ENCODE measurements at places on chromosomes 4 and X.

DNA sequence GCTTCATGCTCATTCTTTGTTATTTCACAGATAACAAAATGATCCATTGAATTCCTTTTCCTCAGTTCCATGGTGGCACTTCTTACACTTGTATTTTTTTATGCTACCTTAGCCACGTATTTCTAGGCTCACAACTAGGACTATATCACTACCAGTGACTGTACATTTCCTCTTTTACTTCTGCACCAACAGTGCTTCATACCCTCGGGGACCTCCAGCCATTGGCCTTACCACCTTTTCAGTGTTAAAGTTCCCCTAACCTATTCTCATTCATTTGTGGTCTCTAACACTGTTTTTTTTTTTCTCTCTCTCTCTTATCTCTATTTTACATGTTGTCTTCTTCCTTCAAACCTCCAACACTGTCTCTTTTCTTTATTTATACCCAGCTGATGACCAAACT, 315.9 kb downstream of the ANK2 start:
- DNase-seq = no peak

DNA sequence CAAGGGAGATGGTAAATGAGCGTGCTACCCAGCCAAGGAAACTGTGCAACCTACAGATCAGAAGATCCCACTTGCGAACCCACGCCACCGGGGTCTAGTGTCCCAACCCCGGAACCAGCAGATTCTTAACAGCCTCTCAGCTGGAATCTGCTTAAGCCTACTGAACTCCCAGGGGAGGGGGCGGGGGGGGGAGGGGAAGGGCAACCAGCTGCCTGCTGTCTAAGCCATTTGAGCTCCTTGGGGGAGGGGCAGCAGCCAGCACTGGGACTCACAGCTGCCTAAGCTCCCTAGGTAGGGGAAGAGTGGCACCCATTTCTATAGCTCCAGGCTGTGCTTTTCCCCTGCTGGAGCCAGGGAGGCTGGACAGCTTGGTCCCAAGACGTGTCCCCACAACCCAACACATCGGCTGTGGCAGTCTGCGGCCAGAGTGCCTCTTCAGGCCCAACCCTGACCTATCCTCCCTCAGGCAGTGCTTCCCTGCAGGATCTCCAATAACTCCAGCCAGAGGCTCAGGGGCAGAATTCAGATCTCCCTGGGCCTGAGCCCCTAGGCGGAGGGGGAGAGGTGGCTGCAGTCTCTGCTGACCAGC, 289.2 kb downstream of the LDB2 start:
- no peak for DNase-seq

DNA sequence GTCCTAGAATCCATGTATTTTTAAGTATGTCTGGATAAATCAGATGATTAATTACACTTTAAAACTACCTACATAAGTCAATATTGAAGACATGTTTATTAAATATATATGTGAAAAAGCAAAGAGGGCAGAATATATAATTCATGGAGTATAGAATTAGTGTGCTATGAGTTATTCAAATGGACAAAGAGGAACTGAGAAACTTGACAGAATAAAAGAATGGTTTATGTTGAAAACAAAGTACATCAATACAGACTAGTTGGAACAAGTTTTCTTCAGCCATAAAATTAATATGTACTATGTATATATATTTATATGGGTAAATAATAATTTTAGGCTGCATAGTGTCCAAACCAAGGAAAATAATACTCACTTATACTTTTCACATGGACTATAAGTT, 173.5 kb downstream of the NPFFR2 start:
- DNase-seq = no peak

DNA sequence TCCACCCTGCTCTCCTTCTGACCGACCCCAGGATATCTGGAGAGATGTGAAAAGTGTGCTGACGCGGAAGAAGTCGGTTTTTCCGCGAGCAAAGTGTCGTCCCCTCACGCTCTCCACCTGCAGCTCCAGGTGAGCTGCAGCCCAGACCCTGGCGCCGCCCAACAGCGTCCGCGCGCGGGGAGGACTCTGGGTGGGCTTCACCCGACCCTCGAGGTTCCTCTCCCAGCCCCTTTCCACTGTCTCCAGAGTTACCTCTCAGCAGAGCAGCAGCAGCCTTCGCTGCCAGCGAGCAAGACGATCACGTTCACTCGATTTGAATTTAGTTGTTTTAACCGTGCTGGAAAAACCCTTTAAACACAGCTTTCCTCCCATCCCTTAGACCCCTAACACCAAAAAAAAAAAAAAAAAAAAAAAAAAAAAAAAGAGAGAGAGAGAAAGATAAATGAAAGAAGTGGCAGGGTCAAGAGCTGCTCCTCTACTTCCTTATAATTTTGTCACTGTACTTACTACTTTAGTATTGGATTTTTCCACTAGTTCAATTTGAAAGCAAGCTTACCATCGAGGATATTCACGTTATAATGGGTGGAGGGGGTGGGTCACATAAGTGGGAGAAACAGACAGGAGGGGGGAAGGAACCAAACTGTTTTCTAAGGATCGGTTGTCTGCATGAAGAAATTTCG, 758 bp upstream of the NR3C2 start:
- no peak for DNase-seq

DNA sequence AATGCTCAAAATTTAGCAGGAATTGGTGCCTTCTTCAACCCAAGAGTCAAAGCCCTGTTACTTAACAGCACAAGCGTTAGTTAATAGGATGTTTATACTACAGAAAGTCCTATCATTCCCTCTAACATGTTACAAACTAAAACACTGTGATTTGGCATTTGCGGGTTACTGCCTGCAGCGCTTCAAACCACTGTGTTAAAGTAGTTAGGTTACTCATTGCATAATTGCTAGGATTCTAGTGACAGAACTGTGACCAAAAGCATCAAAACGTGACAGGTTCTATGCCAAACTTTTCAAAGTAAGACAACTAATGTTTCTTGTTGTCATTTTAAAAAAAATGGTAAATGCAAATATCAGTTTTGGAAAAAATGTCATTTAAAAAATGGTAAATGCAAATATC, 442.8 kb upstream of the ZFP42 start:
- DNase-seq = no peak

- no peak for DNase-seq
These were observed 121.5 kb downstream of the ANK2 start for GRCh38 chr4:113170805-113171468.

DNA sequence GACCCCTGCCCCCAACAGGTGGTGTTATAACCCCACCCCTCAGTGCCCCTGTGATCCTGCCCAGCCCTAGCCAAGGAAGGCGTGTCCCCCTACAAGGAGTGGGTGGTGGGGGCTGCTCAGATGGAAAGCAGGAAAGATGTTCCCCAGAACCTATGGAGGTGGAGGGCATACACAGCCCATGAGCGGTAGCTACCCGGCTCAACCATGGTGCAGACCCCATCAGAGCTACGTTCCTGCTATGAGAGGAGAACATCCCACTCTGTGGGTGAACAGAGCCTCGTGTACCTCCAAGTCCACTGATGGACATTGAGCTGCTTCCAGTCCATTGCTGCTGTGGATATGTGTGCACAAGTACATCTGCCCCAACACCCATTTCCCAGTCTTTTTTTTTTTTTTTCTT, 71.1 kb downstream of the SHOX start:
- DNase-seq = no peak

- no peak for DNase-seq
These were observed 29.6 kb downstream of the TRIML1 start for GRCh38 chr4:188168726-188169373.

GRCh38 chr4:61442936-61443335, 242.8 kb downstream of the ADGRL3 start:
- DNase-seq = no peak

- no peak for DNase-seq
These were observed 131.3 kb downstream of the GUCY2F start for GRCh38 chrX:109350551-109350950.

- DNase-seq = no peak
These were observed 7.7 kb upstream of the ASB9 start for GRCh38 chrX:15277604-15278003.

- no peak for DNase-seq
These were observed 12.7 kb downstream of the TKTL1 start for GRCh38 chrX:154308108-154308946.

- DNase-seq = no peak
These were observed 644.1 kb upstream of the TENM3 start for GRCh38 chr4:181599134-181599533.

DNA sequence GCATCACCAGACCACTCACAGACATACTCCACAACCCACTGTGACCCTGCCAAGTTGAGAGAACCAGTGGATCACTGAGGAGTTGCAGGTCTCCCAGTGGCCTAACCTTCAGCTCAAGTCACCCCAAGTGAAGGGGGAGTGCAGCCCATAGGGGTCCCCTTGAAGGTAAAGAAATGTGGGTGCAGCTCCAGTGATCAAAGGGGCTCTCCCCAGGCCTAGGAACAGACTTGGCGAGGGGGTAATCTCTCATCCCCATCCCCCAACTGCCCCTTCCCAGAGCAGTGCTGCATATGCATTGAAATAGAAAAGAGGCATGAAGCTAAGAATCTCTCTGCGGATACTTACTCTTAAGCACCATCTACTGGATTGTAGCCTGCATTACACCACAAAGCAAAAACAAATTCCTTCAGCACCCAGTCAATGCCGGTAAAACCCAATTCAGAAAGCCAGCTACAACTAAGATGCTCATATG, 27.0 kb downstream of the MAGEE1 start:
- no peak for DNase-seq

GRCh38 chr4:142278663-142279062, 567.4 kb downstream of the INPP4B start:
- DNase-seq = no peak

DNA sequence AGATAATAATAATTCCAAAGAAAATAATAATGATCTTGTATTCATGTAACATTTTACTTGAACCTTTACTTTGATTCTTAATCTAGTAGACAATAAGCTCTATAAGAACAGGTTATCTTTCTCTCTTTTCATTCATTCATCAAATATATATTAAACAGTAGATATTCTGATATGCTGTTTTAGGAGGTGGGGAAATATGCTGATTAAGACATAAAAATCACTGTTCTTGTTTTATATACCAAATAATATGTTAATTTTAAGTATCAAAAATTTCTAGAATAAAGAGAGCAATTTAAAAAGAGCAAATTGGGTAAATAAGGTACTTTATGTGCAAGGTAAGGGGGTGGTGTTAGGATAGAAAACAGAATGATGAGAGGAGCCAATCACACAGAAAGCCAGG, 401.9 kb downstream of the PDHA2 start:
- no peak for DNase-seq

DNA sequence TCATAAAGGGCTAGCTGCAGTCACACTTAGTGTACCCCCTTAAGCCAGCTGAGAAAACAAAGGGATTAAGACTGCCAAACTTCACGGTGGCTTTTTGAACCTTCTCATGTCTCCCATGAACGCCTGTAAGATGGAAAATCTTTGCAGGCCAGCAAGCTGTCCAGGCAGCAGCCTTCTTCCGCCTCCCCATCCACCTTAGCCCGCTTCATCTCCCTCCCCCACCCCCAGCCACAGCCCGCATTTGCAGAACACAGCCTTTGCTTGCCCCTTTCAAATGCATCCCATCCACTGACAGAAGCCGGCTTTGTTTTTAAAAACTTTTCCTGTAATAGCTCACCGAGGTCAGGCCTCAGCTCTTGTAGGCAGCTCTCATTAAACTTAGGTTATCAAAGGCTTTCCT, 113.8 kb upstream of the FAM9B start:
- no peak for DNase-seq

GRCh38 chrX:130081421-130082045, 28.8 kb downstream of the ELF4 start:
- no peak for DNase-seq

GRCh38 chr4:45985038-45985437, 138.8 kb downstream of the GABRG1 start:
- no peak for DNase-seq

GRCh38 chr4:153260553-153261300, 56.5 kb downstream of the TRIM2 start:
- DNase-seq = no peak

DNA sequence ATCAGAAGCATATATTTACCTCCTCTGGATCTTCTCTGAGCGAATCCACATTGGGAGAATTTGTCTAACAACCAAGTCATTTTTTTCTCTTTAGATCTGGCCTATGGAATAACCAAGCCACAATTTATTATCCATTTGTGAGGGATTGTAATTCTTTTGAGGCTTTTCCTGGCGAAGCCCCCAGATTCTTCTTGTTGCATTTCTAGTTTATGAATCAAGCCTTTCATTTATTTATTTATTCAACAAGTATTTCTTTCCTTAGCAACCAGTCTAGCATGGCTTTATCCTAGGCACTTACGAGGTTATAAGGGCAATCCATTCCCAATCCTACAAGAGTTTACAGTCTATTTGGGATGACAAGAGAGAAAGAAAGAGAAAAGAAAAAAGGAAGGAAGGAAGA, 18.4 kb upstream of the FNIP2 start:
- DNase-seq = no peak

GRCh38 chr4:139278912-139279759, 889 bp downstream of the MGARP start:
- DNase-seq = no peak

- no peak for DNase-seq
These were observed 5.1 kb downstream of the MXD4 start for GRCh38 chr4:2256781-2257191.

DNA sequence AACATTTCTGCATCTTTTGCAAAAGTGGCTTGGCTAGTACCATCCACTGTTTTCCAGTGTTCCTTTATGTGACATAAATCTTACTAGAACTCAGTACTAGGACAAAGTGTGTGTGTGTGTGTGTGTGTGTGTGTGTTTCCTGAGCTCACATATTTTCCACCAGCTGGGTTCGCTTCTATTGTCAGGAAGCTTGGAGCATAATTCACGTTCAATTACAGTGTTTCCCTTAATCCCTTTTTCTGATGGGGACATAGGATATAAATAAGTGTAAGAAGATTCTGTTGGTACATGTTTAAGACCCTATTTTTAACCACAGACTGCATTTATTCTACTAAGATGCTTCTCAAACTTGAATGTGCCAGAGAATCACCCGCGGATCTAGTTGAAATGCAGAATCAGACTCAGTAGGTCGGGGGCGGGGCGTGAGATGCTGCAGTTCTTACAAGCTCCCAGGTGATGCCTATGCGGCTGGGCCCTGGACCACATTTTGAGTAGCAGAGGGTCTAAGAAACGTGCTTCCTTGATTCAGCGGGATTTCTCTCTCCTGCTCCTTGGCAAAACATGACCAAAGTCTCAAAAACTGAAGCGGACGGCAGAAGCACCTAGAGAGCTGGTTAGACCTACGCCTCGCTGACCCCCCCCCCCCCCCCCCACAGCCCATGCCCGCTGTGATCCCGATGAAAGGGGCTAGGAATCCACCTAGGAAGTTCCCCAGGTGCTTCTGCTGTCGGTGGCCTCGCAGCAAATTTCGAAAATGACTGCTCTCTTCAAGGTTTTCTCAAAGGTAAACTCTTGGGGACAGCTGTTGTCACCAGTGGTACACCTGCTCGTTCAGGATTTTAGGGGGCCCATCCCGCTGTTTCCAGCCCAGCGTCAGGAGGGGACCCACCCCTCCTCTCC, 797 bp downstream of the CD99L2 start:
- DNase-seq = no peak

DNA sequence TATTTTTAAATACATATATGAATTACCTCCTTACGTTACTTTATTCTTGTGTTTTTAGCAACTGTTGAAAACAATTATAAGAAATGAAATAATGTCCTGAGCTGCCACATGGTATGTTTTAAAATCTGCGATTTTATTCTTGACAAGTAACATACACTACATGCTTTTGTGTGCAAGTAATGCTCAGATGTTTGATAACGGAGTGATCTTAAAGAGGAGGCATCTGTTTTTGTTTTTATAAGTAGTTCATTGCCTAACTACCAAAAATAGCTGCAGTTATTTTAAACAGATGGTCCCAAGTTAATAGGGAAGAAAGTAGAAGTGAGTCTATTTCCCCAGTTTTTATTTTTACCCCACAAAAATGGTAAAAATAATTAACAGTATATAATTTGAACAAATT, 55.2 kb downstream of the GAB1 start:
- no peak for DNase-seq

- no peak for DNase-seq
These were observed 847.8 kb downstream of the TRIML1 start for GRCh38 chr4:188987011-188987410.
